GM23338 (cell line): ENCODE measurements at places on chromosomes 12 and 14.

- DNase-seq, result no peak
Measured at GRCh38 chr14:29227631-29228030, 461.0 kb downstream of the FOXG1 start.

DNA sequence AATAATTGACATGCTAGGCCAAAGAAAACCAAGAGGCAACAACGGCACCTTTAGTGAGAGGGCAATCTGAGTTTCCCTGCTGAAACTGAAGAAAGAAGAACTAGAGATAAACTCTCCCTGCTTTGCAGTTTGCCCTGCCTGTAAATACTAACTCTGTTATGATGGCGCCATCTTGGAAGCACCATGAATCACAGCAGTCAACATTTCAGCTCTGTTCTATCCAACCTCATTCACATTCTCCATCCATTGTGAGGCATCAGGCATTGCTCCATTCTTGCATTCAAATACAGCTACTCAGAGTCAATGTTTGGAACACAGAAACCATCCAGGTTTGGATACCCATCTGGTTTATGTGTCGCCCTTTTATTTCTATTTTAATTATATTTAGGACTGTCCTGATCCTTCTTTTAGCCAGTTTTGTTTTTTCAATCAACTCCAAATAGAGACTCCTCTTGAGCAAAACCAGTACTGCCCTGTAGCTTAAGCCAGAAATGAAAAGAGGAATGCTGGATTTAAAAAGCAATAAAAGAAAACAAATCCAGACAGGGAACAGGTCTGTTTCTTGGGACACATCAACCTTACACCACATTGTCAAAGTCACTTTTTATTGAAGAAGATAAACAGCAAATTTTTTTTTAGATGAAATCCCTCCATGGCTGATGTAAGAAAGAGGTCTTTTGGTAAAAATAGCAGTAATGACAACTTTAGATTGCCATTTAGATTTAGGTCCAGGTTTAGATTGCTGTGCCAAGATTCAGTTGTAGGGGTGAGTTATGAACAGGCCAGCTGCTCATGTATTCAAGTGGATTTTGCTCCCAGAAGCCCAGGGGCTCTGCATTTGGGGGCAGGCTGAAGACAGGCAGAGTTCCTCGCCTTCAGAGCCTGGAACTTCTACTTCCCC, 33.3 kb upstream of the PPM1A start:
- DNase-seq, result no peak

GRCh38 chr14:105041841-105042765, 21.2 kb upstream of the CDCA4 start:
- DNase-seq, result no peak

DNA sequence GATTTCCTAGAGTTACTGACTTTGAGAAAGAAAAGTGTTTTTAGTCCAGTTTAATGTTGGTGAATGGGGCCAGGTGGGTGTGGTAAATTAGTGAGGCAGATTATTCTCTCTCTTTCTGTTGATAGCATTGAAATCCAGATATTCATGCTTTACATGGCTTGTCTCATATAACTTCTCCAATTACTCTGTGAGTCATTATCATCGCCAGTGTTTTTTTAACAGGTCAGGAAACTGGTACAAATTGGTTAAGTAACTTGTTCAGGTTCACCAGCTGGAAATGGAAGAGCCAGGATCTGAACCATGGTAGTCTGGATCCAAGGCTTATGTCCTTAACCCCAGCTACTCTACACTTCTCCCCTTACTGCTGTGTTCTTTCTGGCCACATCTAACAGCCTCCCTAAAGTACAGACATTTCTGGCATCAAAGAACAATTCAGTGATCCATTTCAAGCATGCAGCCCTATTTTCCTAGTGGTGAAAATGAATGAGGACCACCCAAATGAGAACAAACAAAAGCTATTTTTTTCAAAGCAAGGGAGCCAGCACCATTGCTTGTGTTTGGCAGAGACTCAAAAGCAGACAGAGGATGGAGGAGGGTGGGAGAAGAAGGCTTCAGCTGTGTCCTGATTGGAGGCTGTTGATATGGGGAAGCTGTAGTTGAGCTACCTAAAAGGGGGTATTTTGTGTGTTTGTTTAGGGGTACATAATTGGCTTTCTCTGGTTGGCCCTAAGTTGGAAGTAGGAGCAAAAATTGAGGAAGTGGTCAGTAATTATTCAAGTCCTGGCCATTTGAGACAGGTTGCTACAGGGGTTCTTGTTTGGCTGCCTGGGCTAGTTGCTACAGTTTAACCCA, 1.7 kb downstream of the IRAK3 start:
- no peak for DNase-seq

DNA sequence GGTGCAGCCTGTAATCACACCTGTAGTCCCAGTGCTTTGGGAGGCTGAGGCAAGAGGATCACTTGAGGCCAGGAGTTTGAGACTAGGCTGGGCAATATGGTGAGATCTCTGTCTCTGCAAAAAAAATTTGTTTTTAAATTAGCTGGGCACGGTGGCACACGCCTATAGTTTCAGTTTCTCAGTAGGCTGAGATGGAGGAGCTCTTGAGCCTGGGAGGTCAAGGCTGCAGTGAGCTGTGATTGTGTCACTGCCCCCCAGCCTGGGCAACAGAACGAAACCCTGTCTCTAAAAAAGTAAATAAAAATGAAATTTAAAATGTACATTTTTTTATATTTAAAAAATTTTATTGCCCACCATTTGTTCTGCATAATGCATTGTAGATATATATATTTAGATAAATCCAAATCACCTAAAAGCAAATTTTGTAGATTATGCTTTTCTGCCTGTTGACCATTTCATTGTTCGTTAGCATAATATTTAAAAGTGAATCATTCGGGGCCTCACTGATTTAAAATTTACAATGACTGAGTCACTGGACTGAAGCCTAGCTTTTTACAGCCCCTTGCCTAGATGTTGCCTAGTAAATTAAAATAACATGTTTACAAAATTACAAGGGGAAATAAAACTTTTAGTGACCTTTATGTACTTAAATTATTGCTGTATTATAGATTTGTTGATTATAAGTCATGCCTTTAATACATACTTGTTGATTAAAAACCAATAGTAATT, 87.9 kb downstream of the USP15 start:
- DNase-seq, result no peak
